ENCODE measurements at places on chromosomes 5 and 9.

GRCh38 chr5:17229313-17229712, 11.9 kb downstream of the BASP1 start:
- DNase-seq: no peak

- no peak for DNase-seq
Observed at GRCh38 chr5:37695647-37696046, 144.2 kb downstream of the GDNF start.

GRCh38 chr5:17425385-17426070, 72.5 kb upstream of the TAF11L2 start:
- DNase-seq: no peak

DNA sequence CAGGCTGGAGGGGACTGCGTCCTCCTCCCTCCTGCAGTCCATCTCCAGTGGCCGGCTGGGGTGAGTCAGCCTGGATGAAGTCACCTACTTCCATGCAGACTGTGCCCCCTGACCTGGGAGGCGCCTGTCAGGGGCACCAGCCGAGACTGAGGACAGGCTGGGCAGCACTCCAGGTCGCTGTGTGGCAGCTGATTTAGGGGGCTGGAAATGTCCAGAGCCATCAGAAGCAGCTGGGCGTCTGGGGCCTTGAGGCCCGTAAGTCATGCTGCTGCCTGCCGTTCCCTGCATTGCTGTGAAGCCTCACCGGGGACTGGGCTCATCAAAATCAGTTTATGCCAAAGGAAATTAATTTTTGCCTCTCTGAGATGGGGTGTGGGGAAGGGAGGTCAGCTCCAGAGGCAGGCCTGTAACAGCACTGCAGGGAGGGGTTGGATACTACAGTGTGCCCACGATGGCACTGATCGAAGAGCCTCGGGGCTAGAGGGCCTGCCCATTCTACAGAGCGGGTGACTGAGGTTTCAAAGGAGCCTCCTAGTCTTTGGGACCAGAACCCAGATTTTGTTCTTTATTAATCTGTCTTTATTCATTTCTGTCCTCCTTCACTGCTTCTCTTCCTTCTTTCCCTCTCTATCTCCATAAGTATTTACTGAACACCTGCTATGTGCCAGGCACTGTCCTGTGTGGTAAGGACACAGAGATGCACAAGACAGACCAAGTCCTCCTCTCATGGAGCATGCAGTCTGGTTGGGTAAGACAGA, 70.4 kb upstream of the PSD2 start:
- no peak for DNase-seq

DNA sequence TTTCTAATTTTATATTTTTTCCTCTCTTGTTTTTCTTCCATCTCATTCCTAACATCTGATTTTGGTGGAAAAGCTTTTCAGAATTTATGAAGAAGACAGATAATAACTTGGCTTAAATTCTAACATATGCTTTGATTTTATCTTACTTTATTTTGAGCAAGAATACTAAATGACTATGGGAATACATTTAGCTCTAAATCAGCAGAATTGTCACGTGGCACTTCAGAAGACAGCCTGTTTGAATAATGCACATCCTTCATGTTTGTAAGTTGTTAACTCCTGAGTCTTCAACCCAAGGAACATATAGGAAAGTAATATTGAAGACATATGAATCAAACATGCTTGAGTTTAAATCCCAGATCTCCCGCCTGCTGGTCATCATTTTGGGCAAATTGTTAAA, 90.3 kb downstream of the NTRK2 start:
- DNase-seq: no peak

DNA sequence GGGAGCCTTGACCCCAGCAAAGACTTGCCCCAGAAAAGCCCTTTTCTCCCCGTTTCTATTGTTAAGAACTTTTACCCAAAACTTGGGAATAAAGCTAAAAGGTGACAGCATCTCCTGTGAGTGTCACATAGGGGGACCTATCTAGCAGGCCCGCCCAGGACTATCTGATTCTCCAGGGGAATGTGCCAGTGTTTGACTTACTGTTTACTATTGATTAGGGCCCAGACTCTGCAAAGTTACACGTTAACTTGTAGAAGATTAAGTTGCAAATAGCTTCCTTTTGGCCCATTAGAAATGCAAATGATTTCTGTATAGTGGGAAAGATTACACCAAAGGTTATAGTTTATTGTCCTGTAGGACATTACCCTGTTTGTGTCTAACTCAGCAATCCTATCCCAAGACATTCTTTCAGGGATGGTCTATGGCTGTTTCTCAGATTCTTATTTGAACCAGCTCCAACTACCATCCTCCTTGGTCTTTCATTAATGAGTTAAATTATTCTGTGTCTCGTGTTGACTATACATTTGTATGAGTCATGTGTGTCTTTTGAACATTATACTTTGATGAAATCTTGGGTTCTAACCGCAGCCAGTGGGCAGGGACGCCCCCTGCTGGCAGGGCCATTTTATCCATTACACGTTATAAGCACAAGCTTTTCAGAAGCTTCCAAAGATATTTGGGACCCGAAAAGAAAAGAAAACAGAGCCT, 60.7 kb downstream of the HRH2 start:
- DNase-seq: peak; percentile 82

- no peak for DNase-seq
Observed at GRCh38 chr5:56346741-56347535, 113.8 kb upstream of the ANKRD55 start.

- no peak for DNase-seq
Observed at GRCh38 chr9:114722081-114722621, 40.2 kb upstream of the TEX48 start.

DNA sequence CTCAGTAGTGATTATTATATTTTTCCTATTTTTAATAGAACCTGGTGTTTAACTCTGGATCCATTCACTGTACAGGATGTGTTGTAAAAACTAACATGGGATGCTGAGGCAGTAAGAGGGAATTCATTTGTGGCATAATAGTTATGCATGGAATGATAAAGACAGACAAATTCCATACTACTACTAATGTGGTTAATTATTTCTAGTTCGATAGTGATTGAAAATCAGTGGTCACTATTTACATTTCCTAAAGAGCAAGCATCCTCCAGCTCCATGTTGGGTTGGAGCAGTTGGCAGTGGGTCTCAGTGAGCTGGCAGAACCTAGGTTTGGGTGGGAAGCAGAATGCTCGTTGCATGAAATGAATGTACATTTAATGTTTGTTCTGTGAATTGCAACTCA, 122.6 kb downstream of the SAXO1 start:
- no peak for DNase-seq

- DNase-seq: no peak
Observed at GRCh38 chr5:99715921-99716320, 787.1 kb upstream of the CHD1 start.

- DNase-seq: no peak
Observed at GRCh38 chr9:127187231-127187956, 65.0 kb upstream of the ANGPTL2 start.

DNA sequence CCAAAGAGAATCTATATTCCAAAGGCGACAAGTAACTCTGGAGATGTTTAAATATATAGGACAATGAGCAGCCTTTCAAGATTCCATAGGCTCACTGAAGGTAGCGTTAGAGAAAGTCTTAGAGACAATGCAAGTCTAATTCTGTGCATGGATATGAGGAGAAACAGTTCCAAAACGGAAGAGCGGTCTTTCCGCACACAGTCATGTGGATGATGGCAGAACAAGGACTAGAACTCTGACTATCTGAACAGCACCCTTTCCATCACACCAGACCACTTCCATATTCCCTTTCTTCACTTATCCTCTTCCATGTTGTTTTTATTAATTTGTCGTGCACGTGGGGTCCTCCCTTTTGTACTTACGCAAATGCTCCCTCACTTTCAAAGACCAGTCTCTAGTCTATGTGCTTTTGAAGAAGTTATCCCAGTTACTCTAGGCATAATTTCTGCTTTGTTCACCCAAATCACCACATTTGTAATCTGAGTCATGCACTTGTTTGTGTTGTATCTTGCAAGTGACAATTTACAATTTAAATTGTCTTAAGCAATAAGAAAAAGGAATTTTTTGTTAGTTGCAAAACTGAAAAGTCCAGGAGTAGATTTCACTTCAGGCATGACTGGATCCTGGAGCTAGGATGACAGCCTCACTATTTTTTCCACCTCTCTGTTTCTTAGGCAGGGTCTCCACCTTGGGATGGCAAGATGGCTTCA, 116.0 kb upstream of the ADRA1B start:
- no peak for DNase-seq
